ENCODE measurements at places on chromosomes 16 and 17. TPM values are rescaled to one million over a fixed set of nuclear protein-coding genes. Genes with fewer than 3 reads are reported as not detected.

- DNase-seq: no peak
Observed at GRCh38 chr16:51708861-51709260, 557.8 kb upstream of the SALL1 start.

DNA sequence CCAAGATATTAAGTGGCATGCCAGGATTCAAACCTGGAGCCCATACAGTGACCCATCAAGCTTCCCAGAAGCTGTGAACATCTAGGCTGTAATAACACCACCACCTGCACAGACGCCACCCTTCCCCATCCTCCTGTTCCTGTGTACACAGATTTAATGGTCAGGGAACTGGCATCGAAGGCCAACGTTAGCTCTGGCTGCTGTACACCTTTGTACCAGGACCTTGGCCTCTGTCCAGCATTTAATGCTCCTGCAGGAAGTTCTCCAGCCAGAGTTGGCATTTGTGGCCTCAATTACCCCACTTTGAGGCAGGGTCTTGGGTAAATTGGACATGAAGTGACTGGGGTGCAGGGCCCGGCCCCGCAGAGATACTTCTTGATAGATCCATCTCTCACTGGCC, 49.3 kb downstream of the SCNN1B start:
- no peak for DNase-seq

GRCh38 chr17:71109697-71110096, 940.4 kb downstream of the KCNJ2 start:
- DNase-seq: no peak

- DNase-seq: peak; percentile 8
Observed at GRCh38 chr17:67800495-67800928, 24.8 kb upstream of the BPTF start.

DNA sequence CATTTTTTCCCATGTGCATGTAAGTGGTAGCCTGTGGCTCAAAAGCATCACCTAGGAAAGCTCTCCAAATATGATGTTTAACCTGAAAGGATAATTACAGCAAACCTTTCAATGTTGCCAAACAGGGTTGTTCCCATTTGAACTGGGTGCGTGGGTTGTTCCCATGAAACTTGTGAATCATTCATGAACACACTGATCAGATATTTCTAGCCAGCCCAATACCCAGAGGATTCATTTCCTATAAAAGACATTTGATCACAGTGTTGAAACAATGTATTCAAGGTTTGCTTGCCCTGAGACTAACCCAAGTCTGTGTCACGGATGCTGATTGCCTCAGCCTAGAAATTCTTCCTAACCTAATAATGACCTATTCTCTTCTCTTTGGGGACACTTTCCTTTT, 12.9 kb downstream of the KRT39 start:
- DNase-seq: no peak

GRCh38 chr16:57004387-57005250, 15.3 kb downstream of the NLRC5 start:
- DNase-seq: no peak

DNA sequence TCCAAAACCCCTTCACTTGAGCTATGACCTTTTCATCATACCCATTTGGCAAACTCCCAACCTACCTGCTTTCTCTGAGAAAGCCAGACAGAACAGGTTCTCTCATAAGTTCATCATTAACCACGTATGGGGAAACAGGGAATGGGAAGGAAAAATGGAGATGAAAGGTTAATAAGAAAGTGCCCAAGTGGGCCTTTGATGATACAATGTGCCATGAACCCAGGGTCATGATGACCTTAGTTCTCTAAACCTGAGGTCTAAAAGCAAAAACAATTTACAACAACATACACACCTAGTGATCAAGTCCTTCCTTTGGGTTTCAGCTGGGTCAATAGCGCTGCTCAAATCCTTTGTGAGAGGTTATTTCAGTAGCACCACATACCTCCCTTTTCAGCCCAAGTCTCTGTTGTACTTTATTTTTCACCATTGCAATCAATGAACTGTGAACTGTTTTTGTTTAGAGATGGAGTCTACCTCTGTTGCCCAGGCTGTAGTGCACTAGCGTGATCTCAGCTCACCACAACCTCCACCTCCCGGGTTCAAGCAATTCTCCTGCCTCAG, 14.5 kb upstream of the RANGRF start:
- no peak for DNase-seq

GRCh38 chr17:76156662-76156991, 15.6 kb upstream of the FOXJ1 start:
- no peak for DNase-seq

- peak; percentile 40 for DNase-seq
Observed at GRCh38 chr17:62064791-62065563, at the start of gene MED13. MED13 (minus strand) TSS chr17:62065278; CDS start chr17:62065205, 73 bp downstream.

- no peak for DNase-seq
Observed at GRCh38 chr17:76885894-76886290, 17.7 kb downstream of the MGAT5B start.

DNA sequence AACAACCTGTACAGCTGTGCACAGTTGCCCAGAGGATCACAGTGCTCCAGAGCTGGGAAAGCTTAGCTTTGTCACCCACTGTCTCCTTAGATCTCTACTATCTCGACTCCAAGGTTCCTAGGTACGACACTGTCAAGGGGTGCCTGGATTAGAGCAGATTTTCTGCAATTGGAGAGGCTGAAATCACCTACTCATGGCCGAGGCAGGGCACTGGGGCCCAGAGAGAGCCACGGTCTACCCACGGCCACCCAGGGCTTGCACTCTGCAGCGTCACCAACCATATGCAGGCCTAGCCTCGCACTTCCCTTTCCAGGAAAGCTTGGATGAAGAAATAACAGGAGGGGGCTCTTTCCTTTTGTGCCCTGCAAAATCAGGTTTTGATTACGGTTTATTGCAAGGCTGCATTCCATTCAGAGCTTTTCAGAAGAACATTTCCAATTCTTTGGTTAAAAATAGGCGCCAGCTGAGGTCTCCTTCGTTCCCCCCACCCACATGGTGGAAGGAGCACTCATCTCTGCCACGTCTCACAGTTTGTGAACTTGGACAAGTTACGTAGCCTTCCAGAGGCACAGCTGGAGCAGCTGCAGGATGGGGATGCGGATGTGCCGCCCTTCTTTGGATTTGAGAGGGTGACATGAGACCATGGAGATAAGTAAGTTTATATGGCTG, 80.0 kb downstream of the IRX5 start:
- DNase-seq: no peak

GRCh38 chr17:1580979-1581676, 18.5 kb upstream of the PITPNA start:
- no peak for DNase-seq

DNA sequence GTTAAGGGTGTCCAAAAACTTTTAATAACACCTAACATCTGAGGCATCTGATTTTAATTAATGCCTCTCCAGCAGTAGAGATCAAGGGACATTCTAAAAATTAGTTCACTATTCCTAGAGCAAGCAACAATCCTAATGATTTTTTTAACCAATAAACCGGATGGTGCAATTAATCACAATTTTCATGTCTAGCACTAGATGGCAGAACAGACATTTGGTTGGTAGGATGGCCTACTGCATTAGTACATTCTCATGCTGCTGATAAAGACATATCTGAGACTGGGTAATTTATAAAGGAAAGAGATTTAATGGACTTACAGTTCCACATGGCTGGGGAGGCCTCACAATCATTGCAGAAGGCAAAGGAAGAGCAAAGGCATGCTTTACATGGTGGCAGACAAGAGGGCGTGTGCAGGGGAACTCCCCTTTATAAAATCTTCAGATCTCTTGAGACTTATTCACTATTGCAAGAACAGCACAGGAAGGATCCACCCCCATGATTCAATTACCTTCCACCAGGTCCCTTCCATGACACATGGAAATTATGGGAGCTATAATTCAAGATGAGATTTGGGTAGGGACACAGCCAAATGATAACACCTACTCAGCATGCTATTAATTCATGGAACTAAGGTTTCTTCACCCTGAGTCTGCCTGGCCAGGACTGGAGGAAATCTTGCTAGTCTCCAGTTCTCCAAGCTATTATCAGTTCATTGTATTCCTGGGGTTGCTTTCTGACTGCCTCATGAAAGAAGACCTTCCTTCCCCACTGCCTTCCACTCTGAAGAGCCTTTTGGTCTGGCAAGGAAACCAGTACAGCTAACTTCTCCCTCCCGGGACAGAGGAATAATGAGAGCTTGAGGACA, 24.8 kb downstream of the HS3ST3A1 start:
- DNase-seq: no peak

- DNase-seq: peak; percentile 18
Observed at GRCh38 chr17:732902-733720, 715 bp downstream of the TLCD3A start.

DNA sequence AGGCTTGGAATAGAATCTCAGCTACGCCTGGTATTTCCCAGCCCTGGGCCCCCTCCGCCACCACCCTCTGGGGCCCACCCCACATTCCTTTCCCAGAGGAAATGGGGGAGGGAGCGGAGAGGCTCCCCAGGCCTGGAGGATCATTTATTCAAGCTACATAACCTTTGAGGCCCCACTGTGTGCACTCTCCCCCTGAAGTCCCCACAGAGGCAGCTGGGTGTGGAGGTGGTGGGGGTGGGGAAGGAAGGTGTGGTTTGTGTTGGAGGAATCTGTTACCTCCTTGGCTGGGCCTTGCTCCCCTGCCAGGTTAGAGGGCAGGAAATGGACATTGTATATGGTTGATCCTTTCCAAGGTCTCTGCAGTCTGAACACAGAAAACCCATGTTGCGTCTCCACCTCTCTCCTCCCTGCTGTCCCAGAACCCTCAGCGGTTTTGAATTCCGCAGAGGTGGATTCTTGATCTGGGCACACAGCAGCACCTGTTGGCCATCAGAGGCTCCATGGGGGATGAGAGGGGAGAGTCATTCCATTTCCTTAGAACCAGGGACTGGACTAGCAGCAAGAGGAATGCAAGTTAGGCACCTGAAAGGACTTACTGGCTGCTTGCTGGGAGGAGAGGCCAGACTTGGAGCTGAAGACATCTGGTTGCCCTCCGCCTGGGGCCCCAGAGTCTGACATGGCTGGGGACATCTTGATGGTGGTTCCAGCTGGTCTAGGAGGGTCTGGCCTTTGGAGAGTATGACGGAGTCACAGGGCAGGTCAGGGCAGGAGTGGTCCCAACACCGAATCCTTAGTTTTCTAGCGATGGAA, 23.0 kb downstream of the ARHGAP23 start:
- DNase-seq: no peak

DNA sequence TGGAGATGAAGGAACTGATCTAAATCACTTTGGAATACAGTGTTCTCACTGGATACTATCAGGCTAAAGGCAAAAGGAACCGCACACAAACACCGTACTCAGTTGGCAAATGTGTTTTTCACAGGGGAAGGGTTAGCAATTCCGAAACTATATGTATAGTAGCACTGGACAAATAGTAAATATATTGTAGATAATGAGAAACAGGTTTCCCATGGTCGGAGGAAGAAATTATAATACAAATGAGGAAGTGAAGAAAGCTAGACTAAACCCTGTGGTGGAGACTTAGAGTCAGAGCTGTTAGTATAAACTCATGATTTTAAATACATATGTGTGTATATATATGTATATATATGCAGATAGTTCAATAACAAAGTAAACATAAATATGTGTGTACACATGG, 414.1 kb upstream of the SALL1 start:
- no peak for DNase-seq

GRCh38 chr16:56939801-56940200, 7.9 kb downstream of the HERPUD1 start:
- DNase-seq: no peak

DNA sequence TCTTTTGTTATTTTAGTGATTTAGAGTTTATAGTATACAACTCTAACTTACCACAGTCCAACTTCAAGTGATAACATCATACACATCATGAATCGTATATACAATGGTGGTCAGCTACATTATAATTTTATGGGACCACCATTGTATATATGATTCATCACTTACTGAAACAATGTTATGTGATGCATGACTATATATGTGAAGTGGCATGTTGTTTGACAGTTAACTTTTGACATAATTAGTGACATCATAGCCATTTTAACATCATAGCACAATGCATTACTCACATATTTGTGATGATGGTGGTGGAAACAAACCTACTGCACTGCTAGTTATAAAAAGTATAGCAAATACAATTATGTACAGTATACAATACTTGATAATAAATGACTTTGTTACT, 21.9 kb downstream of the DYNLL2 start:
- DNase-seq: no peak

- DNase-seq: no peak
Observed at GRCh38 chr16:50928065-50928464, 186.2 kb downstream of the CYLD start.

- no peak for DNase-seq
Observed at GRCh38 chr17:29341726-29342125, 47.8 kb upstream of the NUFIP2 start.

DNA sequence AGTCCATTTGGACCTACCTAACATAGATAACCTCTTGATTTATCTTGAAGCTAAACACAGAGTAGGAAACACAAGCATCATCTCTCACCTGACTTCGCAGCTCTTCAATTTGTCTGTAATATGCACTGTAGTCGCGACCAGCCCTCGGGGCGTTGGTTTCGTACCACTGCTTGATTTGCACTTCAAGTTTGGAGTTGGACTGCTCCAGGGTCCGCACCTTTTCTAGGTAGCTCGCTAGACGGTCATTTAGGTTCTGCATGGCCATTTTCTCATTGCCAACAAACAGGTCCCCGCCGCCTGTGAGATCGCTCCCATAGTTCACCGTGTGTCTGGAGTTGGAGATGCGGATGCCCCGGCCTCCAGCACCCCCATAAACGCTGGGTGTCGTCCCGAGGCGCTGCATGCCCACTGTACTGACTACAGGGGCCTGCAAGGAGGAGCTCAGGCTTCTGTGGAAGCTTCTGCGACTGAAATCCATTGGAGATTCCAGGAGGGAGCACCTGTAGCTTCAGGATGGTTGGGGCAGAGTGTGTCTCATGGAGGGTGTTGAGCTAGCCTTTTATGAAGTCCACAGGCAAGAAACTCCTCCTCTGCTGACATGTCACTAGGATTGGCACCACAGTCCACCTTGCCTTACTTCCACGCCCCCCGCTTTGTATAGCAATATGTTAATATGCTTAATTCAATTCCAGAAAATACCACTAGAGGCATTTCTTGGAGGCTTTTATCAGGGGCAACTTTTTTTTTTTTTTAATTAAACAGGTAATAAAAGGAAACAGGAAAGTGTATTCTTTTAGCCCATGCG, at the start of gene KRT20:
Gene KRT20, minus strand, starts transcription at position 535 of the 805 bp plus-strand sequence. Its CDS starts 57 bp downstream, at position 478.
- no peak for DNase-seq

- DNase-seq: peak; percentile 31
Observed at GRCh38 chr17:10058921-10059683, 139.3 kb downstream of the GAS7 start.

DNA sequence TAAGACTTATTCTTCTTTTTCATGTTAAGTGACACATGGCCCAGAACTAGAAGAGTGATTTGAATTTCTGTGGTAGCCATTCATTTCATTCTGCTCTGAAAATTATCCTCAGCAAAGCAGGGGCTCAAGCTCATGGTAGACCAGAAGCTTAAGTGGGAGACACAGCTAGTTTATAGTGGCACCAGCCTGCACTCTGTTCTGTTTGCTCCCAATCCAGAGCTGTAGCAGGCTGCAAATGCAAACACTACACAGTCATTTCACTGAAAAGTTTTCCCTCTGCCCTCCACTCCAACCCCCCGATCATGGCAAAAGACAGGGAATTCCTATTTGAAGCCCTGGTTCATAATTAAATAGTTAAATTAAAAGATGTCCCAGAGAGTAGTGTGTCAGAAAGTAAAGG, 17.1 kb downstream of the MPP2 start:
- DNase-seq: no peak

GRCh38 chr17:42669977-42670788, 6.6 kb downstream of the PLEKHH3 start:
- no peak for DNase-seq

The CCL4L2 gene
- total RNA-seq: 17.3 TPM

The SLC5A10 gene
- total RNA-seq: not detected

The SLC52A1 gene
- total RNA-seq: not detected

The KRT13 gene
- total RNA-seq: 0.78 TPM

The CBLN1 gene
- 1.7 TPM for total RNA-seq

The NOS2 gene
- 0.47 TPM for total RNA-seq

The RPL26 gene
- 3,834 TPM for total RNA-seq

The ACSM2A gene
- total RNA-seq: not detected

Measured in occipital lobe (tissue), 3 donors.